ENCODE measurements at places on chromosomes 7 and 10.
A peak's percentile ranks its signal among the peaks of the same experiment; 100 is the strongest.

DNA sequence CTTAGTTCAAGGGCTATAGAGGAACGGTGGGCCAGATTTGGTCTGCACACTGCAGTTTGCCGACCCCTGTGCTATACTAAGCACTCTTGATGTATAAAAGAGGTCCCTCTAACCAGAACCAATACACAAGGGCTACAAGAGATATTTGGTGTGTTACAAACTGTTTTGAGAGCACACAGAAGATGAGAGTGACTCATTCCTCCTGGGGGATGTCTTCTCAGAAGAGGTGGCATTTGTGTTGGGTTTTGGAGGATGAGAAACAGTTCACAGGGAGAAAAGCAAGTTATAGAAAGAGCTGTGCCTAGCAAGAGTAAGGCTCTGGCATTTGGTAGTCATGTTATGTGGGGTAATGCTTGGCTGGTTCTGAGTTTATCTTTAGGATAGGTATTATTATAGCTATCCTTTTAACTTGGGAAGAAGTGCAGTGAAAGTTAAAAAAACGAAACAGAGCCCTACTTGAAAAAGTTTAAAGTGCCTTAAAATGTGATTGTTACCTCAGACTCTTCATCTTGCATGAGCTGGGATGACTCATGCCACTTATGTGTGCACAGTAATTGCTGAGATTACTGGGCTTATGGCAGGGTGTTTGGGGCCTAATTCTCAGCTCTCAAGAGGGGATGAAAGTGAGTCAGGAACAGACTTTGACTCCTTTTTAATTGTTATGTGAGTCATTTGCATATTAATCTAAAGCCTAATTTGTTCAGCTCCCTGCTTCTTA is 160.4 kb downstream of the KIF20B start:
- DNase-seq = no peak

- DNase-seq = no peak
Measured at GRCh38 chr10:50592961-50593418, 30.8 kb downstream of the SGMS1 start.

- no peak for DNase-seq
Measured at GRCh38 chr7:134359787-134360432, 43.2 kb upstream of the SLC35B4 start.

GRCh38 chr10:21525367-21526187 is at the start of gene SKIDA1:
Gene SKIDA1 (minus strand): TSS chr10:21525682. CDS start chr10:21517822, 7,860 bp downstream.
- DNase-seq = peak; percentile 97

GRCh38 chr10:14683256-14683655 is 91.4 kb downstream of the FAM107B start:
- no peak for DNase-seq

DNA sequence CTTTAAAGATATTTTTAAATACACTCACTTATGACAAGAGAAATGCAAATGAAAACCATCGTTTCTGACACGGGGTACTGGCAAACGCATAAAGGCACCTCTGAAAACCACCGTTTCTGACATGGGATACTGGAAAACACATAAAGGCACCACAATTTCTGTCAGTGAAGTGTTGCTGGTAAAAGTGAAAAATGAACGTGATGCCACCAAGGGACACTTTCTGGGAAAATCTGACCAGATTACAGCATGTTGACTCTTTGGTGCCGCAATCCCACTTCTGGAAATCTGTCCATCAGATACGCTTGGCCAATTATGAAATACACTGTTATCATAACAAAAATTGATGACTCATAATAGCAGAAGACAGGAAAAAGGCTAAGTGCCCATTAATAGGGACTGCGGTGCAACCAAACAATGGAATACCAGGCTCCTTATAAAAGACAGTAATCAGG is 131.7 kb downstream of the ZMYND11 start:
- no peak for DNase-seq

GRCh38 chr10:31930023-31930751 is 1.6 kb upstream of the ARHGAP12 start:
- DNase-seq = no peak

GRCh38 chr10:75827587-75828021 is 396.2 kb downstream of the LRMDA start:
- no peak for DNase-seq

DNA sequence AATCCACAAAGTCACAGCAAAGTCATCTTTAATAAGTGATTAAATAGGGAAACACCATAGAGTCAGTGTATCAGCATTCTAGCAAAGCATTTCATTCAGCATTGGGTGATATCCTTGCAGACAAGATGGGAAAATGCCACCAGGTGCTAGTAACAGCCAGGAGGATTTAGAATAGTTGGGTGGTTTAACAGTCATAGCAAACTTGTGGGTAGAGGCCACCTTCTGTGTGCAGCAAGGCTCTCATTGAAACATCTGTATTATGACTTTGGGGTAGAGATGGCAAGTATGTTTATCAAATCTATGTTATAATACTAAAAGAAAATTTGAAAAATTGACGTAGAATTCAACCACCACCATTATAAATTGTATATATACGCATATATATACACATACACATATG is 26.4 kb upstream of the ADO start:
- no peak for DNase-seq

- DNase-seq = no peak
Measured at GRCh38 chr7:91235211-91235832, 28.9 kb upstream of the FZD1 start.

DNA sequence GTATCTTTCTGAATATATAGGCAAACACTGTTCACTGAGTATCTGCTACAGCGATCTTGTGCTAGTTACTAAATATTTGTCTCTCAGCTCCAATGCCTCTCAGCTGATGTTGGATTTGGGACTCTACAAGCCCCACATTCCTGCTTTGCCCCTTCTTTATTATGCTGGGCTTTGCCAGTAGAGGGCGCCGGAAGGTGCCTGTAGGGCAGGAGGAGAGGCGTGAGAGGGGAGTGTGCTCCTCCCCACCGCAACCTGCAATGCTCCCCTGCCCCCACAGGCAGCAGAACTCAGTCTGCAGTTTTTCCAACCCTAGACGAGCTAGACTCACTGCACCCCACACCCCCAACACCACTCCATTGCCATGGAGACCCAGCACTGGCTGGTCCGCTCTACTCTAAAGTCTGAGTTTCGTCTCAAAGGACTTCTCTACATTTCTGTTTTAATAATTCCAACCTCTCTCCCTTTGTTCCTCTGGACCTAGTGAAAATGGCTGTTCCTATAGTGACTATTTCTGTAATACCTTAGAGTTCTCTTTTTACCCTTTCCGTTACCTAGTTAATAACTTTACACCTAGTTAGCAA is 337.6 kb downstream of the CCSER2 start:
- DNase-seq = peak; percentile 62

DNA sequence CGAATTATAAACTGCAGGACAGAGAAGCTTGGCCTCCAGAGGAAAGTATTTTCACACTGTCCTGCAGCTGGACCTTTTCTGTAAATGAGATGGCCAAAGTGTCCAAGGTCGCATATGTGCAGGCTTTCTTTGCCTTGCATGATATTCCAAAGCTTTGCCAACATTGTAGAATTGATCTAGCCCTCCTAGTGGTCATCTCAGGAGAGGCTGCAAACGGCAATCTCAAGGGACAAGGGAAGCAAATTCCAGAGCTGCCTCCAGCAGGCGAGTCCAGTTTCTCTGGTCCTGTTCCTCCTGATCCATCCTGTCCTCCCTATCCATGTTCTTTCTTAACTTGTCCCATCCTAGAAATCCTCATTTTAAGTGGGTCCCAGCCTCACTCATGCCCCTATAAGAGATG is 373.4 kb upstream of the PCDH15 start:
- peak; percentile 48 for DNase-seq

- DNase-seq = no peak
Measured at GRCh38 chr10:74925291-74925690, 98.9 kb downstream of the KAT6B start.

GRCh38 chr7:1943933-1944618 is 274.0 kb downstream of the ELFN1 start:
- DNase-seq = no peak

DNA sequence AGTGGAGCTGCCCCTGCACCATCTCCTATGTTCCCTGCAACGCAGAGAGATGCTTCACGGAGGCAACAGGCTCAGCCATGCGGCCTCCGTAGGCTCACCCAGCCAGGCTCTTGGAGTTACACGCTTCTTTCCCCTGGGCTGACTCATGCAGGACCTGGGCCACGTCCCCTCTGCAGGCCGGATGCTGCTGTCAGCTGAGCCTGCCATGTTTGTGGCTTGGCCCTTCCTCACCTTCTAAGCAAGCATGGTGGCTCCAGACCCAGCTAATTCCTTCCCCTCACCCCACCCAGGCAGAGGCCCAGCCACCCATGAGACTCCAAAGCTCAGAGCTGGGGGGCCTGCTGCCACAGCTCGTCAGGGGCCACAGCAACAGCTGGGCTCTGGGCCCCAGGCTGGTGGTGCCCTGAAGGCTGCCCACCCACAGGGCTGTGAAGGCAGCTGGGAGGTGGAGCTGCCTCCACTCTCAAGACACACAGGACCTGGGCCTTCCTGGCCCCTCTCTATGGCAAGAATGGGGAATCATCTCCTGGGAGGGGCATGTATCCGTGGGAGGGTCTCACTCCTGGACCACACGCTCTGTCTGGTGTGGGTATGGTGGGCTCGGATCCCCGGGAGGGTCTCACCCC is 219.6 kb downstream of the ELFN1 start:
- no peak for DNase-seq

DNA sequence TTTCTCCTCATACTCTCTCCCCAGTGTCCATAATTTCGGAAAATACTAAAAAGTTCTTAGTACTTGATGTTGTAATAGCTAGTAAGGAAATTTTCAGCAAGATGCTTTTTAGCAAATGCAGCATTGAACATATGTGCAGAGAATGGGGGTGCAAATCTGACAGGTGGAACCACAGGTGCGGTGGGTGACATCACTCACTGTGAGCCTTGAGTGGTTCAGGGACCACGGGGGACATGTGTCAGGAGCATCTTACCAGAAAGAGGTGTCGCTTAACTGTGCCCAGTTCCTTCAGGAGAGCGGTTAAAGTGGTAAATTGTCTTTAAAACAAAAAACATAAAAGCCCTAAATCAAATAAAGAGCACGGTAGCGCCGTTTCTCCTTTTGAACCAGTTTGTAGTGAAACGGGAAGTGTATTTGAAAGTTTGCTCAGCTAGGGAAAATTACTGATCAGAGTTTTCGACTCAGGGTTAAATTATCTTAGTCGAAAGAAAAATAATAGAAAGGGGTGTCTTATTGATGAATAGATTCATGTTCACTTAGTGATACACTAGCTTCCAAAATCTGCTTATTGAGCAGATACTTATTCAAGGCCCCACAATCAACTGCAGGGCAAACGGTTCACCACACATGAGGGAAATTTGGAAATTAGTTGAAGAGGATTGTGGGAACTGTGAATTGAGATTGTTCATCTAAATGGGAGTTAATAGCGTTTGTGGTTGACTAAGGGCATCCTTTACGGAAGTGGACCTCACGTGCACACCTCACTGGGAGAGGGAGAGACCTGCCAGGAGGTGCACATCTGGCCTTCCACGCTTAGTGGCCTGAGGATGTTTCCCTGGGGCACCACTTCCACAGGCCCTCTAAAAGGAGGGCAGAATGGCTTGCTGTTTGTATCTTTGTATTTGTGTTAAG is 12.7 kb downstream of the CUL1 start:
- no peak for DNase-seq

GRCh38 chr10:62688971-62689700 is 115.4 kb upstream of the ADO start:
- no peak for DNase-seq

- DNase-seq = no peak
Measured at GRCh38 chr10:53894145-53894544, 906.9 kb downstream of the PCDH15 start.

- DNase-seq = peak; percentile 72
Measured at GRCh38 chr10:2839081-2839725, 228.1 kb upstream of the PFKP start.

DNA sequence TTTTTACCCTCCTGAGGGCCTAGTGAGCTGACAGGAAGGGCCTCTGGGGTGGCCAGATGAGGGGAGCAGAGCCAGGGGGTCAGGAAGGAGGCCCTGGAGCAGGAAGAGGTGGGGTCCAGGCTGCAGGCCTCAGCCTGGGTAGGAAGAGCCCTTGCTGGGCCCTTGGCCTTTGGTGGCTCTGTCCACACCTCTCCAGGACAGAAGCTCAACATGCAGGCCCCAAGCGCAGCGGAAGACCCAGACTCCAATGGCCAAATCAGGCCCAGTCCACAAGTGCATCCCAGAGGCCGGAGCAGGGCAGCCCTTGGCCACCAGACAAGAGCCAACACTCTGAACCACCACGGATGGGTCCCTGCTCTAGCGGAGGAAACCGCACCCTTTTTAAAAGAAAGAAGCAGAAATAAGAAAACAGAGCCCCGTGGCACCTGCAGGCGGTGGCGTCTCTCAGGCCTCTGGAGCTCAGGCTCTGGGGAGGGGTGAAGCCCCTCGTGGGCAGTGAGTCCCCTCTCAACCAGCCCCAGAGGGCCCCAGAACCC is 52.8 kb downstream of the FOXL3 start:
- no peak for DNase-seq

DNA sequence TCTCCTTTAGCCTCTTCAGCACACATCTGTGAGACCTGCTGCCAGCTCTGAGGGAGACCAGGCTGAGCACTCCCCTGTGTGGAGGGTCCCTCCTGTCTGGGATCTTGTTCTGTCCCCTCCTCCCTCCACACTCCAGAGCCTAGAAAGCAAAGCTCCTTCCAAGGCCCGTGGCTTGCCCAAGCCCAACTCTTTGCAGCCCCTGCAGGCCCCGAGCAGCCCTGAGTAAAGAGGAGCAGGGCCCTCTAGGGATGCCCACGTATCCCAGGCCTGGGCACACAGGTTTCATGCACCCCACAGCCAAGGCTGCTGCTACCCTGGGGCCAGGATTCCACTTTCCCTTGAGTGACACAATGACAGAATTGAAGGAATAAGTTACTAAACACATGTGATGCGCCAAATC is 24.0 kb downstream of the COBL start:
- no peak for DNase-seq

DNA sequence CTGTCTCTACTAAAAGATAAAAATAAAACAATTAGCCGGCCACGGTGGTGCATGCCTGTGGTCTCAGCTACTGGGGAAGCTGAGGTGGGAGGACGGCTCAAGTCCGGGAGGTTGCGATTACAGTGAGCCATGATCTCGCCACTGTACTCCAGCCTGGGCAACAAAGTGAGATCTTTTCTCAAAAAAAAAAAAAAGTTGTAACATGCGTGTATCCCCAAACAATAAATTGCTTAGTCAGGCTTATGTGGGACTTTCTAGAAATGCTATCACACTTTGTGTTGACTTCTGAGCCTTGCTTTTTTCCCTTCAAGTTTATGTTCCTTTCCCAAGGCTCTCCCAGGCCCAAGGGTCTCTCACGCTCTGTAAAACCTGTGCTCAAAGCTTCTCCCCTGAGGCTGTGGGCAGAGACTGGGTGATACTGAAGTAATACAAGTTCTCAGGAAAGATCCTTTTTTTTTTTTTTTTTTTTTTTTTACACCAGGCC is 88.0 kb upstream of the TNS3 start:
- DNase-seq = no peak

All from Caco-2 (cell line).